Activated CD8-positive, alpha-beta memory T cell treated with anti-CD3 and anti-CD28 coated beads for 1 hour (primary cell): ENCODE measurements at places on chromosomes 3 and 15.

DNA sequence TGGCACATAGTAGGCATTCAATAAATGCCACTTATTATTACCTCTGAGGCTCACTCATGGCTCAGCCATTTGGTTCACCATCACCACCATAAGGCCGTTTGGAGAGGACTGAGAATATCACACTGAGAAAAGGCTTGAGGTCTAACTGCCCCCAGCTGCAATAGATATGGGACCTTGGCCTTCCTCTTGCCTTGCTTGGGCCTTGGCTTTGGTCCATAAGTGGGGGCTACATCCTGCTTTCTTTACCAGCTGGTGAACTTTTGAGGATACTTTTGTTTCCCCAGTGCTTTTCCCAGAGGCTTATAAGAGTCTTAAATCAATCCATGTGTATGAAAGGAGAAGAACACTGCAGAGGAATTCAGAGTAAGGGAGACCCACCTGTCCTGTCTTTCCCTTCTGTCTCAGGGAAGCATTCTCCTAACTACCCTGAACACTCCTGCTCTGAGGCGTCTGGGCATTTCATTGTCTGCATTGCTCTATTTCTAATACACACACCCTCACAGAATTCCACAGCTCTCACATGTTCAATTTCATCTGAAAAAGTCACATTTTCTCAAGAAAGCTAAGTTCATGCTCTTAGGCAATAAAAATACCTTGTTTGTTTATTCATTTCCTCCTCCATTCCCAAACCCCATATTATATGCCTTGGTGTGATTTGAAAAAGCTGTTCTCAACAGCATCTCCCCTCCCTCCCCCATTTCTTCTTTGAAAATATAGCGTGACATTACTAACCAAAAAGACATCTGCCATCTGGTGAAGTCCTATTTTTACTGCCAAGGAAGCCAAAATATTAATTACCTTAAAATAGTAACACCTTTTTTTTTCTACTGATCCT is 22.5 kb upstream of the KCNMB2 start:
- no peak for DNase-seq

GRCh38 chr3:177212278-177212610 is 15.0 kb upstream of the TBL1XR1 start:
- DNase-seq: no peak

GRCh38 chr15:101498717-101499480 is 9.4 kb upstream of the PCSK6 start:
- DNase-seq: no peak

- no peak for DNase-seq
Measured at GRCh38 chr15:22253676-22254408, 173.5 kb downstream of the OR4M2 start.

GRCh38 chr15:77499087-77499760 is 78.5 kb downstream of the HMG20A start:
- DNase-seq: no peak
